ENCODE measurements at places on chromosomes 2 and 18. TPM values are rescaled to one million over a fixed set of nuclear protein-coding genes. Genes with fewer than 3 reads are reported as not detected.

DNA sequence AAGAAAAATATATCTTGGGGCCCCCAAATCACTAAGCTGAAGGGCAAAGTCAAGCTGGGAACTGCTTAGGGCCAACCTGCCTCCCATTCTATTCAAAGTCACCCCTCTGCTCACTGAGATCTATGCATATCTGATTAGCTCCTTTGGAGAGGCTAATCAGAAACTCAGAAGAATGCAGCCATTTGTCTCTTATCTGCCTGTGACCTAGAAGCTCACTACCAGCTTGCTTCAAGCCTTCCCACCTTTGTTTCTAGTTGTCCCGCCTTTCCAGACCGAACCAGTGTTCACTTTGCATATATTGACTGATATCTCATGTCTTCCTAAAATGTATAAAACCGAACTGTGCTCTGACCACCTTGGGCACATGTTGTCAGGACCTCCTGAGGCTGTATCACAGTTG lies 479.4 kb downstream of the METTL4 start:
- H3K4me1 ChIP-seq: no peaks in the 10 kb centered on the region
- no peak overlapping the region for H3K27ac ChIP-seq
- H3K27me3 ChIP-seq: no peaks in the 10 kb centered on the region
- ATAC-seq: no peak

GRCh38 chr2:37837628-37838328 lies 87.3 kb upstream of the RMDN2 start:
- no peaks in the 10 kb centered on the region for H3K36me3 ChIP-seq
- H3K27me3 ChIP-seq: no peaks in the 10 kb centered on the region
- no peak overlapping the region for H3K4me3 ChIP-seq
- H3K4me1 ChIP-seq: peaks cover 3% of the 10 kb centered on the region
- peak overlapping the region; percentile 68 for H3K27ac ChIP-seq

GRCh38 chr2:55439101-55439397 lies 19.4 kb upstream of the CCDC88A start:
- no peak overlapping the region for H3K4me3 ChIP-seq
- H3K27ac ChIP-seq: no peak overlapping the region
- H3K27me3 ChIP-seq: no peaks in the 10 kb centered on the region
- no peaks in the 10 kb centered on the region for H3K36me3 ChIP-seq
- no peaks in the 10 kb centered on the region for H3K4me1 ChIP-seq

ROCK1 gene
- 131 TPM for total RNA-seq

RAX gene
- not detected for total RNA-seq

All from gastroesophageal sphincter (tissue), 4 donors.